ENCODE measurements at places on chromosomes 6 and 20.
A peak's percentile ranks its signal among the peaks of the same experiment; 100 is the strongest.

- no peak for DNase-seq
These were observed 180.4 kb downstream of the ZNF217 start for GRCh38 chr20:53413186-53413631.

GRCh38 chr20:56420028-56420427 lies 8.0 kb downstream of the CASS4 start:
- no peak for DNase-seq

GRCh38 chr20:16637797-16638196 lies 64.5 kb upstream of the KIF16B start:
- DNase-seq: no peak

DNA sequence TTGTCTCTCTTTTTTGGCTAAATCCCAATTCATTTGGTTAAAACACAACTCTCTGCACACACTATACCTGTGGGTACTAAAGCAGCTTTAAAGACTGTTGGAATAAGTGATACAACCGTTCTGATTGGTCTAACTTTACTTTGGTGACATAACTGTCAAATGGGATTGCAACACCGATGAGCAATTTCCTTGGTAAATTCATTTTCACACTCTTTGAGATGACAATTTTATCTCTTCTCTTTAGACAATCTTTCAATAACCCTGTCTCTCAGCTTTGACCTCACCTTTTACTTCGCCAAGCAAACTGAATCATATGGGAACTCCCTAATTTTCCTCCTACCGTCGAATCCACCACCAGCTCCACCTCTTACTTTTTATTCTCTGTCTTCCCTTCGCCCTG lies 60.8 kb downstream of the ECT2L start:
- no peak for DNase-seq

DNA sequence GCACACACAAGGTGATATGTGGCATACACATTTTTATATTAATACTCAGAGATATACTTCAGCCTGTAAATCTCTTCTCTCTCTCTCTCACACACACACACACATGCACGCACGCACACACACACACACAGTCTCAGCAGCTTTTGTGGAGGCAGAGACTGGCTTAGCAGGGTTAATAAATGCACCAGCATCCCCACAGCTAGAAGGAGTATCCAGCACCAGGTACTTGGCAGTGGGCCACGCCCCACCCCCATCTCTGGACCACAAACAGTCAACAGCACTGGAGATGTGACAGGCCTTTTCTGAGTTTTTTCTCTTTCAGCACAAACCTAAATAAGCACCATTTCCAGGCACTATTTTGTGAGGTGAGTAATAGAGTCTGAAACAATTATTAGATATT lies 47.3 kb upstream of the LRFN2 start:
- DNase-seq: peak; percentile 59

- no peak for DNase-seq
These were observed 2.5 kb upstream of the SLCO4A1 start for GRCh38 chr20:62639765-62640164.

GRCh38 chr6:151063352-151063751 lies 176.4 kb upstream of the AKAP12 start:
- no peak for DNase-seq

GRCh38 chr6:158040804-158041347 lies 59.2 kb downstream of the SYNJ2 start:
- DNase-seq: no peak

DNA sequence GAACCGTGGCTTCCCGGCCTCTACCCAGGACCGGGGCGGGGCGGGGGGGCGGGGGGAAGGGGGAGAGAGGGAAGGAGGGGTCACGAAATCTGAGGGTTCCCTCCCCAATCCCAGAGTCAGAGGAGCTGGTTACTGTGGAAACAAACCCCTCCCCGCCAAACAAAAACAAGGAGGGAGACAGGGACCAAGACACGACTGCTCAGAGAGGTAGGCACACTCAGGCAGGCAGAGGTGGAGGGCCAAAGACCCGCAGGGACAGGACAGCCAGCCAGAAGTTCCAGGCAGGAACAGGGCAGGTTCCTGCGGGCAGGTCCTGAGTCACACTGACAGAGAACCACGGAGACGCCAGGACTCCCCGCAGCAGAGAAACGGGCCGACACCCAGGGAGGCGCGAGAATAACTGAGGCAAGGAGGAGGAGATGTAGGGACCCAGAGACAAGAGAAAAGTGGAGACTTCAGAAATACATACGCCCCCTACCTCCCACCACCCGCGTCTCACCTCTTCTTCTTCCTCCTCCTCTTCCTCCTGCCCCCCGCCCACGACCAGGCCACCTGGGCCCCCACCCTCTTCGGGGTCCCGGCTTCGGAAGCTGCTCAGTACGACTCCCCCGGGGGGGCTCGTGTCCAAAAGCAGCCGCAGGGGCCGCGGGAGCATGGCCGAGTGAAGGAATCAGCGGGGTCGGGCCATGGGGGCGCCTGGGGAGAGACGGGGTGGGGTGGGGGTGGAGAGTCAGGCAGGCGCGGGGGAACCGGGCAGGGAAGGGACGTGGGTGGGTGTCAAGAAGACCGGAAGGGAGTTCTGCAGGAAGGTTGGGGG lies 578 bp downstream of the RGL2 start:
- no peak for DNase-seq

- no peak for DNase-seq
These were observed 568.7 kb upstream of the MARCKS start for GRCh38 chr6:113288409-113288808.

- no peak for DNase-seq
These were observed 17.4 kb downstream of the NKAIN2 start for GRCh38 chr6:123821112-123821511.

GRCh38 chr20:36573103-36573797 lies at the start of gene TGIF2:
TGIF2 (plus strand) TSS chr20:36573597; CDS start chr20:36578775, 5,178 bp downstream.
- peak; percentile 39 for DNase-seq

DNA sequence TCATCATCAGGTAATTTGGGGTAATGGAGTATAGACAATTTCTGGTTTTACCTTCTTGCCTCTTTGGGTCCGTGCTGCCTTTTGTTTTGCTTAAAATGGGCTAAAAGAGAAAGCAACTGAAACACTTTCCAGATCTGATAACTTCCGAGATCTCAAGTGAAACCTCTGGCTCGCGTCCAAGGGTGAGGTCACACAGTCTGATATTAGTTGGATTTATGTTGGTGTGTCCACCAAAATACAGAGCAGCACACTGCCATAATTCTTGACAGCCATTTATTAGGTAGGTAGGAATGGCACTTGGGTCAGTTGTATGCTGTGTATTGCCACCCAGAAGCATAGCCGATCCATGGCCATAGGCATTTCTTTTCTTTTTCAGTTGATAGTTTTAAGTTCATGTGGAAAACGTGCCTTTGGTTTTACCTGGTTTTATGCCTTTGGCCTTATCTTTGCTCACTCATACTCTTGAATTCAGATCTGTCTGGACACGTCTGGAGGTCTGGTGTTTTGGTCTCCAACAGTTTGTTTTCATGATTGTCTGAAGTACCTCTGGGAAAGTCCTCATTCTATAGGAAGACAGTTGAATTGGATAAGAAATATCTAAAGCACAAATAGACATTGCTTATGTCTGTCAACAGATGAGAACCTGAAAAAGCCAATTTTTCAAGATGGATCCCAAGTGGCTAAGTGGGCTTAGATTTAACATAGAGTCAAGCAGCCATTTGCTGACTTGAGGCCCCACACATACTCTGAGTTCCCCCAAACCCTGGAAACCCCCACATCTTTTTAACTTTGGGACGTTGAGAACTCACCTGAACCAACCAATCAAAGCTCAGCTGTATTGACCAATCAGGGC lies 320.8 kb downstream of the SOX4 start:
- DNase-seq: no peak

DNA sequence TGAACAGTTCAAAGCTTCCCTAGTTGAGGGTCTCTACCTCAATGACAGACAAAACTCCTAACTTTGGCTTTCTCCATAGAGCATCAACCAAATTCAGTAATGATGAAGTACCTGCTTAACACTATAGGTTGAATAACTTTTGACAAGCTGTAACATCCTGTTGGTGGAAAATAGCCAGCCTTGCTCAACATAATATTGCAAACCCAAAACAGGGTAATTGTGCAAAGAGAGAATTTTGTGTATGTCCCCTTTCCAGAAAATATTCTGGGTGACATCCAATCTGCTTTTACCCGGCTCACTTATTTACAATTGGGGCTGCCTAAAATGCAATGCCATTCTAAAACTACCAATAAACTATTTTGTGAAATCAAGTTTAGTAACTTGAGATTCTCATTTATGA lies 72.8 kb downstream of the ATXN1 start:
- no peak for DNase-seq

DNA sequence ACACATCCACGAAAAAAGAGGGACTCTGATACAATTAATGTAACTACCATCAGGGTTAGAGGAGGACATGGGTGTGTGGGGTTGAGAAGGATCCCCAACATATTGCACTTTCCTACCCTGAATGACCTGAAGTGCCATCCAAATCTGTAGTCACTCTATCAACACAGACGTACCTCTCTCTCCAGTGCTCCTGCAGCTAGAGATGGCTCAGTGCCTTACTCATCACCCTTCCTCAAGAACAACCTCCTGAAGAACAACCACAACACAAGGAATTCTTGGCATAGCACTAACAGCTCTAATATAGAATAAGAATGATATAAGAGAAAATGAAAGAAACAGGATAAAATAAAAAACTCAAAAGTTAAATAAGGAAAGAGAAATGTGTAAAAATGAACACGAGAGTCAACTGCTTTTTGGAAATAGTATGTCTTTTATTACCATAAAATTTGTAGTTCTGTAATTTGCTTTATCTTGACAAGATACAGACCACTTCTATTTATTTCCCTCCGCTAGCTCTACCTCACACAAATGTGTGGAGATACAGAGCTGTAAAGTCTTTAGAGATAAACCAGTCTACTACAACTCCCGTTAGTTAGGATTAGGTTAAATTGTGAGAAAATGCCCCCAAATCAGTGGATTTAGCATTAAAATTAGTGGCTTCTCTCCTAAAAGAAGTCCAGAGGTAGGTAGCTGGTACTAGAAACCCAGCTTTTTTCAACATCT lies 63.9 kb downstream of the REV3L start:
- no peak for DNase-seq

- no peak for DNase-seq
These were observed 42.0 kb downstream of the PRL start for GRCh38 chr6:22254886-22255285.

DNA sequence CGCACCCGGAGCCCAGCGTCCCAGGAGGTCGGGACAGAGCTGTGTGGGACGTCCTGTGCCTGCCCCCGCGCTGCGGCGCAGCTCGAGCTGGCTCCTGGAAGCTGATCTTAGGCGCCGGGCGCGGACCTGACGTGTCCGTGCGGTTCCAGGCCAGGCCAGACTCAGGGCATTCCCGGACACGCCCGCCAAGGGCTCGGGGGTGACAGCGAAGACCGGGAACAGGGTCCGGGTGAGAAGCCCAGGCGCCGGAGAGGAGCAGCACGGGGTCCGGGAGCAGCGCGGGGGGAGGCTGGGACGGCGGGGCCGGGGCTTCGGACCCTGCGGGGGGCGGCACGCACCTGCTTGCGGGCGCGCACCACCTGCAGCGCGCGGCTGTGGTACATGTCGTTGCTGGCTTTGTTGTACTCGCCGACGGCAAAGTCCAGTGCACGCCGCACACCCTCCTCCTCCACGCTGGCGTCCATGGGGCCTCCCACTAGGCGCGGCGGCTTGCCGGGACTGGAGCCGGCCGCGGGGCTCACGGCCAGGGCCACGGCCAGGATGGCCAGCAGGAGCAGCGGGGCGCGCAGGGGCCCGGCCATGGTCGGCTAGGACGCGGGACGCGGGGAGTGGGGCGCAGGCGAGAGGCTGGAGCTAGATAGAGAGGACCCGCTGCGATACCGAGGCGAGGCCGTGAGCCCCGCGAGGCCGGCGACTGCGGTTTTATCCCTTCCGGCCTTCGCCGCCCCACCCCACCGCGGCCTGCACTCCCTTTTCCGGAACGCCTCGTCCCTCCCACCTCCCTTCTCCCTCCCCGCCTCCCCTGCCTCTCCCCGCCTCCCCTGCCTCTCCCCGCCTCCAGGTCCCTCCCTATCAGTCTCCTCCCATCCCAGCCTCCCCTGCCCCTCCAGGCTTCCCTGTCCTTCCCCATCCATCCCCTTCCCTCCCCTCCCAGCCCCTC lies at the start of gene CST3:
Gene CST3 (minus strand): TSS at position 674 of the 940 bp plus-strand sequence. CDS start 93 bp downstream, at position 581.
- DNase-seq: peak; percentile 77

GRCh38 chr6:43481075-43481474 lies 3.7 kb downstream of the TJAP1 start:
- no peak for DNase-seq

- no peak for DNase-seq
These were observed 90.0 kb downstream of the CD2AP start for GRCh38 chr6:47567586-47567985.

GRCh38 chr6:160013987-160014868 lies 45.3 kb downstream of the IGF2R start:
- DNase-seq: peak; percentile 51

DNA sequence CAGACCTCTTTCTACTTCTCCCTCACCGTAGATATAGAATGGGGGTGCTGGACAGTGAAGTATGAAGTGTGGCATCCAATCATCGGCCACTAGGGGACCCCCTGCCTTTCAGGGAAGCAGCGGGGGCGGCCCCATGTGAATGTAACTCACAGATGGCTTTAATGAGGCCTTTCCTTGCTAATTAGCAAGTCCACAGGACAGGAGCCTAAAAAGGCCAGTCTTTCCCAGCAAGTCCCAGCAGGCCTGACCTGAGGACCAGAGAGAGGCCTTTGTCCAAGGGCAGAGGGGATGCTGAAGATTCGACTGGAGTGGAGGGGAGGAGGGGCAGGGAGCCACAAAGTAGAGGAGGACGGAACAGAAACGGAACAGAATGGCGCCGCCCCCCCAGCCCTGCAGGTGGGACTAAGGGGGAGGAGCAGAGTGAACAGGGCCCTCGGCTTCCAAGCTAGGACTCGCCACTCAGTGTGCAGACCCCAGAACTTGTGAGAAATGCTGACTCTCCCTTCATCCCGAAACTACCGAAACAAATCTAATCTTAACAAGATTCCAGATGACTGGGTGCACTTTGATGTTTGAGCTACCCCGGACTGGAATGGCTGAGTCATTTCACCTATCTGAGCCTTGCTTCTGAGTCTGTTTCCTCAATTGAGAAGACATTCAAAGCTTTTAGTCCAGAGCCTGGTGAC lies 5.8 kb downstream of the C6orf132 start:
- no peak for DNase-seq

DNA sequence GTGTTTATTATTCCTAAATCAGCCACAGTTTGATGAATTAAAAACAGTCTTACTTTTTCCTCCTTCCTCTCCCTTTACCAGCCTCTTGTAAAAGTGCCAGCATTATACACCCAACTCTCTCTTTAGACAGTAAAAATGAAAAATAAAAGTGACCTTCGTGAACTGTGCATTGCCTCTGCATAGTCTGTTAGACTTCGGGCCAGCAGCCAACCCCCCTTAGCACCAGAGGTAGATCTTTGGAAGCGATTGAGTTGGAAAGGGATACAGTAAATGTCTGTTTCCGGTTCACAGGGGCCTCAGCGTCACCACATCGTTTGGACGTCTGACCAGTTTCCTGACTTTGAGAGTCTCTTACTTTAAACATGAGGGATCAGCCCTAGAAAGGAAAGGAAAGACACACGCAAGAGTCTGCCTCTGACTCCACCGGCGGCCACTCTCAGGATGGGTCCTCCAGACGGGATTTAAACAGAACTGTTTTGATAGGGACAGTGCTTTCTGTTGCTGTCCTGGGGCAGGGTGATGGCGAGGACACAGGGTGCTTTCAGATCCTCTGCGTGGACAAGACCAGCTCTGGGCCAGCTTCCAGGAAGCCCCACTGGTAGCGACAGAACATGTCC lies 206.6 kb upstream of the PREP start:
- DNase-seq: no peak

- DNase-seq: peak; percentile 18
These were observed 81.9 kb upstream of the CCDC28A start for GRCh38 chr6:138691595-138692057.

GRCh38 chr20:57707320-57707719 lies 2.5 kb downstream of the PMEPA1 start:
- DNase-seq: no peak

GRCh38 chr6:161498359-161498758 lies 224.5 kb upstream of the AGPAT4 start:
- DNase-seq: peak; percentile 11

All from NCI-H2081 (cell line).